ENCODE measurements at places on chromosomes 3 and 15.

GRCh38 chr15:38524156-38524555 is 40.5 kb downstream of the RASGRP1 start:
- no peak for DNase-seq

- DNase-seq, result no peak
These were observed 191.8 kb downstream of the FAM43A start for GRCh38 chr3:194877291-194878119.

DNA sequence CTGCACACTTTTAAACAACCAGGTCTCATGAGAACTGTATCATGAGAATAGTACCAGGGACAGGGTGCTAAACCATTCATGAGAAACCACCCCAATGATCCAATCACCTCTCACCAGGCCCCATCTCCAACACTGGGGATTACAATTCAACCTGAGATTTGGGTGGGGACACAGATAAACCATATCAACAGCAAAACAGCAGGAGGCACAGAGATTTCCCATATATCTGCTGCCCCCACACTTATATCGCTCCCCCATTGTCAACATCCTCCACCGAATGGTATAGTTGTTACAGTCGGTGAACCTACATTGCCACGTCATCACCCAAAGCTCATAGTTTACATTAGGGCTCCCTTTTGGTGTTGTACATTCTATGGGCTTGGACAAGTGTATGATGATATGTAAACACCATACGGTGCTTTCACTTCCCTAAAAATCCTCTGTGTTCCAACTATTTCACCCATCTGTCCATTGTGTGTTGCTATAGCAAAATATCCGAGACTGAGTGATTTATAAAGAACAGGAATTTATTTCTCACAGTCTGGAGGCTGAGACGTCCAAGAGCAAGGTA is 224.8 kb downstream of the FAM43A start:
- no peak for DNase-seq

DNA sequence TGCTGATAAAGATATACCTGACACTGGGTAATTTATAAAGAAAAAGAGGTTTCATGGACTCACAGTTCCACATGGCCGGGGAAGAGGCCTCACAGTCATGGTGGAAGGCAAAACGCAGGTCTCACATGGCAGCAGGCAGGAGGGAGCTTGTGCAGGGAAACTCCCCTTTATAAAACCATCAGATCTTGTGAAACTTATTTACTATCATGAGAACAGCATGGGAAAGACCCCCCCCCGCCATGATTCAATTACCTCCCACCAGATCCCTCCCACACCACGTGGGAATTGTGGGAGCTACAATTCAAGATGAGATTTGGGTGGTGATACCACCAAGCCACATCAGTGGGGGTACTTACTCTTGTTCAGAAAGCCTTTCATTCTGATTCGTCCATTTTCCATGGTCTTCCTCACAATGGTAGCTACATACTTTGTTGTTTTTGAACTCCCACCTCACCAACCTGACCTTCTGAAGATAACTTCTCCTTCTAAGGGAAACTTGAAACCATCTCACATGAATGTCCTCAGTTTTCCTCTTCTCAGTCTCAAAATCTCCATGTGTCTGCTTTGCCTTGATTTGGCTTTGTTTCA is 275.6 kb upstream of the PROK2 start:
- no peak for DNase-seq

DNA sequence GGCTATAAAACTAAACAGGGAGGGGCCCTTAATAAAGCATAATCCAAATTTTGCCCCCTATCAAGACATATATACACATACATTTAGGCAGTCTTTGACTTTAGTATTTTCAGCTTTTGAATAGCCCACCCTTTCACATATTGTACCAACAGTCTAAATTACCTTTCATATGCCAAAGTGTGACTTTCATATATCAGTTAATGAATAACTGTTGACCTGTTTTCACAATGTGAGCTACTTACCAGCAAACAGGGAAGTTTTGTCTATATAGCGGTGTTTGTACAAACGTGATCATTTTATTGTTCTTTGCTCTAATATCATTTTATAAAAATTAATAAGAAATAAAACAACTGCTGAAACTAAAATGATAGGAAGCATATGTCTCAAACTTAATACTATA is 28.0 kb downstream of the CEP152 start:
- no peak for DNase-seq

GRCh38 chr3:134682196-134682880 is 31.5 kb upstream of the KY start:
- peak; percentile 49 for DNase-seq

GRCh38 chr15:94894056-94894455 is 662.7 kb downstream of the MCTP2 start:
- no peak for DNase-seq

DNA sequence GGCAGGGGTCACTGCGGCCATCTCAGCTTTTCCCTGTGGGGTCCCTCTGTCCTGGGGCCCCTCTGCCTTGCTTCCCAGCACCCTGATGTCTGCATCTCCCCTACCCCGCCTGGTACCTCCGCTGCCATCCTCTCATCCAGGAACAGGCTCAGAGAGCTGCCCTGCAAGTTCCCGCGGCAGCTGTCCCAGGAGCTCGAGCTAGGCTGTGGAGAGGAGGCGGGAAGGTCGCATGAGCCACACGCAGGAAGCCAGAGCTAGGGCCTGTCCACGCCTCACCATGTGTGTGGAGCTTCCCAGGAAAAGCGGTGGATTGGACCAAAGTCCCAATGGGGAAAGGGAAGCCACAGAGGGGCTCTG is 12.5 kb downstream of the PLA2G4B start:
- no peak for DNase-seq

DNA sequence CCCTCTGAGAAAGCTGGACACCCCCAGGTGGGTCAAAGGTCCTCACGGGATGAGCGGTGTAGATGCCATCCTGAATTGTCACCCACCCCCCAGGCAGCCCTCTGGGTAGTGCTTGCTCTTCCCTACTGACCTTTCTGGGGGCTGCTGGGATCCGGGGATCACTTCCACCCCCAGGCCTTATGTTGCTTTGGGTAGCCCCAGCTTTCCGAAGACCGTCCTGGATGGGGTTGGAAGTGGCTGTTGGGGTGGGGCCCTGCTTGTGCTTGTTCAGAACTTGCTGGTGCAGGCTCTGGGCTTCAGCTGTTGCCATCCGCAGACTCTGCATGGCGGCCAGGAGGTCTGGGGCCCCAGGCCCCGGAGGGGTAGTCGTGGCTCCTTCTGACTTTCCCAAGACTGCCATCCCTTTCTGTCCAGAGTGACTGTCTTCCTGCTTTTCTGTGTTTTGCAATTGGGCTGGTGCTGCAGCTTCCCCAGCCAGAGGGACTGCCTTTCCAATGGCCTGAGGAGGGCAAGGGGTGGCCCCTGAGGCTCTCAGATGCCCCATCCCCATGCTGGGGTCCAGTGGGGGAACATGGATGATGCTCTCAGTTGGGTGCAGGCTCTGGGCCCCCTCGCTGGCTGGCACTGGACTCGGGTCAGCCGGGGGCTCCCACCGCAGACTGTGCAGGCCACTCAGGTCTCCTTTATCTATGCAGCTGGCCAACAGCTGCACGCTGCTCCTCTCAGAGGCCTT is 6.3 kb downstream of the XIRP1 start:
- DNase-seq, result no peak

GRCh38 chr3:161295325-161295724 is 74.2 kb downstream of the NMD3 start:
- no peak for DNase-seq

- DNase-seq, result peak; percentile 7
These were observed 101.2 kb downstream of the PLCH1 start for GRCh38 chr3:155643581-155644165.

DNA sequence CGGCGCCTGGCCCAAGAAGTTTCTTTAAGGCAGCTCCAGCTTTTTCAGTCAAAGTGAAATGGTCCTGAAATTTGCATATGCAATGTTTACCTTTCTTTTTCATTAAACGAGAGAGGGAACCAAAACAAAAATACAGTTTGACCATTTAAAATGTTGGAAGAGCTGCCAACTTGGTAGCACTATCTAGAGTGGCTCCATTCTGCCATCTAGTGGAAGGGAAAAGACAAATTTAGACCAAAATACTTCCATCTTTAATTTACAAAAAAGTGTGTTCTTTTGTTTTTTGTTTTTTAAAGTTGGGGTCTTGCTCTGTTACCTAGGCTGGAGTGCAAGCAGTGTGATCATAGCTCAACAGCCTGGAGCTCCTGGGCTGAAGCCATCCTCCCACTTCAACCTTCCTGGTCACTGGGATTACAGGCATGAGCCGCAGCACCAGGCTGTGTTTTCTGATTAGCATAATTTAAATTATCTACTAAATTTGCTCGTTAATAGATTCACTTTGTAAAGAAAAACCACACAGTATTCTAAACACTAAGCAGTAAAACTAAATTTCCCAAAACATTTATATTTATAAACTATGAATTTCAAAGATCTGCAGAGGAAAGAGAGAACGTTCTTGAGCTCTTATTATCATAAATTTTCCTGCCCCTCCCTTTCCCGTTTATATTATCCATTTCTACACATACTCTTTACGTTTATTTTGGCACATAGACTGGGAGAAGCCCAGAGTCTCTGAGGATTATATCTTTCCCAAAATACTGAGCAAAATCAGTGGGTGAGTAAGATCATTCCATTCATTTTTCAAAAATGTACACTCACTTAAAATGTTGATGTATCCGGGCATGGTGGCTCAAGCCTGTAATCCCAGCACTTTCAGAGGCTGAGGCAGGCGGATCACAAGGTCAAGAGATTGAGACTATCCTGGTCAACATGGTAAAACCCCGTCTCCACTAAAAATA is 15.4 kb upstream of the RFC4 start:
- peak; percentile 68 for DNase-seq

GRCh38 chr3:185757176-185757575 is 67.7 kb downstream of the IGF2BP2 start:
- no peak for DNase-seq

- DNase-seq, result no peak
These were observed 12.4 kb downstream of the ACTC1 start for GRCh38 chr15:34782901-34783300.
